Putamen (tissue), 1 donor: ENCODE measurements at places on chromosomes 7 and 10.

DNA sequence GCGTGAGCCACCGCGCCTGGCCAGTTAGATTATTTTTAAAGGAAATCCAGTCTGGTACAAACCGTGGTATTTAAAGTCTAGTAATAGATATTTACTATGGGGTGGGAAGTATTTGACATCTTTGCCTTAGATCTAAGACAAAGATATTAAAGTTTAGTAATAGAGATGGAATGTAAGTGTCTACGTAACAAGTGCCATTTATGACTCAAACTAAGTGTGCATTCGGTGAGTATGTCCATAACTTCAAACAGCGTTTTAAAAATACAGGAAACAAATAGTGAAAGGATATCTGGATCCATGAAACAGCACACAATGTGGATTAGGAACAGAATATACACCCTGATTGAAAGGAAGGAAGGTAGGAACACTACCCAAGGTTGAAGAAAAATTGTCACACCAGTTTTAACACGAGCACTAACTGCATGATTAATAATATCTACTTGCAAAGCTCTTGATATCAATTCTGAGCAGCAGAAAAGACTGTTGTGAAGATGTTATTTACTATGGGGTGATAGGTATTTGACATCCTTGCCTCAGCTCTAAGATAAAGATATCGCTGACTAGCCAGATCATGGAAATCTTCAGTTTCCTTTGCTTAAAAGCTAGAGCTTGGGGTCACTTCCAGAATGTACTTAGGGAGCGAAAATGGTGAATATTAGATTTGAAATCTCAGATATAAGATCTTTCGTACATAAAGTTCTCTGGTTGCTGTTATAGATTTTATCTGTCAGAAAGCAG is 48.7 kb downstream of the EPC1 start:
- DNase-seq = no peak

DNA sequence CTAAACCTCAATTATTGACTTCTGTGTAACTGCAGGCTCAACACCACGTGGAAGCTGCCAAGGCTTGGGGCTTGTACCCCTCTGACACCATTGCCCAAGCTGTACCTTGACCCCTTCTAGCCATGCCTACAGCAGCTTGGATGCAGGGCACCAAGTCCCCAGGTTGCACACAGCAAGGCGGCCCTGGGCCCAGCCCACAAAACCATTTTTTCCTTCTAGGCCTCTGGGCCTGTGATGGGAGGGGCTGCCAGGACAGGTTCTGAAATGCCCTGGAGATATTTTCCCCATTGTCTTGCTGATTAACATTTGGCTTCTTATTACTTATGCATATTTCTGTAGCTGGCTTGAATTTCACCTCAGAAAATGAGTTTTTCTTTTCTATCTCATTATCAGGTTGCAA is 610.0 kb upstream of the LRRN3 start:
- DNase-seq = no peak

DNA sequence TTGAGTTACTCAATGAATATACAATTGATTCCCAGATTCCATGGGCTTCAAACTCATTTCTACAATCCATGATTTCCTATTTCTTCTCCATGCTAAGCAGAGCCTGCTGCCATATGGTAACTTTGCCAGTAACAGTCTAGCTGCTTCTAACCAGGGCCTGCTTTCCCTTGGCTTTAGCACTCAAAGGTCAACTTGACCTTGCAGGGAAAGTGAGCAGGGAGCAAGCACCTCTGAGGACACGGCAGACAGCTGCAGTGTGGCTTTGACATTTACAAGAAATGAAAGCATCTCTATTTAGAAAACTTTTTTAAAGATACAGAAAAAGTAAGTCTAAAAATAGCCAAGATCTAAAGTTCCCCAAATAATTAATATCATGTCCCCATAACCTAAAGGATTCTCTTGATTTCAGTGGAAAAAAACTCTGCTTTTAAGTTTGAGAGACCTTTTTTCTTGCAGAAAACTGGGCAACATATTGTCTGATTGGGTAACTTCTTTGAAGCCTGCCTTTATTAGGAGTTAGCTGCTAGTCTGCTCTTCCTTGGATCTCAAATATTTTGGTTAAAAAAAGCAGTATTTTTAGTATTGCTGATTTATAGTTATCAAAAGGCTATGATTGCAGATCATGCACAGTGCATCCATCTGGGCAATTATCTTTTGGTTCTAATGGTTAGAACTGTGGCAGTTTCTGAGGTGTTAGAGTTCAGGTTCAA is 257.9 kb downstream of the AHR start:
- DNase-seq = no peak

DNA sequence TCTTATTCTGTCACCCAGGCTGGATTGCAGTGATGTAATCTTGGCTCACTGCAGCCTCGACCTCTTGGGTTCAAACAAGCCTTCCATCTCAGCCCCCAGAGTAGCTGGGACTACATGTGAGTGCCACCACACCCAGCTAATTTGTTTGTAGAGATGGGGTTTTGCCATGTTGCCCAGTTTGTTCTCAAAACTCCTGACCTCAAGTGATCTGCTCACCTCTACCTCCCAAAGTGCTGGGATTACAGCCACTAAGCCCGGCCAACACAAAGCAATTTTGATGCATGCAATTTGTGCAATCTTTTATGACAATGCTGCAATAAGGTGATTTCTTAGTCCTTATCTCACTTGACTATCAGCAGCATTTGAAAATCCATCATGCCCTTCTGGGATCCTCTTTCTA is 333.1 kb downstream of the FRMD4A start:
- no peak for DNase-seq

DNA sequence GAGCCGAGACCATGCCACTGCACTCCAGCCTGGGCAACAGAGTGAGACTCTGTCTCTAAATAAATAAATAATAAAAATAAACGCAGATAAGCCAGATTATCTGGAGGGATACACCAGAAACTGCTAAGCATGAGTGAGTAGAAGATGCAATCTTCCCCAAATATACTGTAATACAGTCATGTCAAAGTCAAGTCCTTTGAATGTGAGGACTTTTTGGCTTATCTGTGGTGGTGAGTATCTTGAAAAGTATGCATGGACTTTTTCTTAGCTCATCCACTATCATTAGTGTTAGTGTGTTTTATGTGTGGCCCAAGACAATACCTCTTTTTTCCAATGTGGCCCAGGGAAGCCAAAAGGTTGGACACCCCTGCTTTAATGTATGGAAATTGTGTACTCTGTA is 44.7 kb upstream of the PITRM1 start:
- no peak for DNase-seq

GRCh38 chr7:149071641-149072437 is 18.7 kb downstream of the ZNF786 start:
- no peak for DNase-seq

DNA sequence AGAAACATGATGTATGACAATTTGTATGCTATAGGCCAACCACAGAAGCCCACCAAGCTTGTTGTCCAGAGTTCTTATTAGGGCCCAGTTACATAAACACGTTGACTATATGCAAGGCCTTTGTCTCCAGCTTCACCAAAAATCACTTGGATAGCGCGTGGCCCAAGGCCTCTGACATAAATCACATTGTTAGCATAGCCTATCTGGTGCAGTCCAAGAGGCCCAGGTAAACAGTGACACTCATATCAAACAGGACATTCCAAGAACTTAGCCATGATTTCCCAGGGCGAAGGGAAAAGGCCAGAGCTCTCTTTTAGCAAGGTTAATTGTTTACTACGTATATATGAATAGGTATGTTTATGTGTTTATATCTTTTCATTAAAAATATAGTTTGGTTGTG is 337.2 kb upstream of the CELF2 start:
- DNase-seq = no peak

GRCh38 chr10:69865450-69865849 is 63.7 kb downstream of the COL13A1 start:
- DNase-seq = no peak

GRCh38 chr7:25906760-25907159 is 245.2 kb upstream of the NFE2L3 start:
- DNase-seq = no peak

- DNase-seq = no peak
Observed at GRCh38 chr10:113261161-113261560, 291.7 kb upstream of the HABP2 start.

DNA sequence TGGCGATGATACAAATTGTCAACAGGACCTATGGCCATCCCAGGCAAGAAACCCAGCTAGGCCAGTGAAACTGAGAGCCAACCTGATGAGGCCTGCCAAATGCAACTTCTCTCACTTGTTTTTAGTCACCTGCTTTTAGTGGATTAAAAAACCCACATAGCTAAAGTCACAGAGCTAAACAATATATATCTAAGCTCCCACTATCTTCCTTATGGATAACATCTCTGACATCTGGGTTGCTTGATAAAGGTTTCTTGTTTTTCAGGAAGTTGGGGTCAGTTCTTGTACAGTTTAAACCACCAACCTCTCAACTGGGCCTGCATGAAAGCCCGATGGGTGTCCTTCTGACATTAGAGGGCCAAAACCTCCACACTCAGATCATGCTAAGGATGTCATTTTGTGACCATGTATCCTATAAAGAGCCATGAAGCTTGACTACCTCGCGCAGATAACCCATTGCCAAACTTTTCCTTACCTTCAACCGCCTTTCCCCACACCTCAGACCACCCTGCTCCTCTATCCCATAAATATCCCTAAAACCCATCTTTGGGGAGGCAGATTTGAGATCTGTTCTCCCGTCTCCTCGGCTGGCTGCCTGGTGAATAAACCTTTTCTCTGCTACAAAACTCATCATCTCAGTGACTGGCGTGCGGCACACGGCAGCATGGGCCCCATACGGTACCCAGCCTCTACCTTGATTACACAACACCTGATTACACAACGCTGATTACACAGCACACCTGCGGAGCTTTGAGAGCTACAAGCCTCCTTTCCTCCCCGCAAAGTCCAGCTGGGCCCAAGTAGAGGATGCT is 797 bp upstream of the STMP1 start:
- DNase-seq = no peak

- DNase-seq = no peak
Observed at GRCh38 chr7:46625032-46625431, 704.0 kb upstream of the IGFBP3 start.

DNA sequence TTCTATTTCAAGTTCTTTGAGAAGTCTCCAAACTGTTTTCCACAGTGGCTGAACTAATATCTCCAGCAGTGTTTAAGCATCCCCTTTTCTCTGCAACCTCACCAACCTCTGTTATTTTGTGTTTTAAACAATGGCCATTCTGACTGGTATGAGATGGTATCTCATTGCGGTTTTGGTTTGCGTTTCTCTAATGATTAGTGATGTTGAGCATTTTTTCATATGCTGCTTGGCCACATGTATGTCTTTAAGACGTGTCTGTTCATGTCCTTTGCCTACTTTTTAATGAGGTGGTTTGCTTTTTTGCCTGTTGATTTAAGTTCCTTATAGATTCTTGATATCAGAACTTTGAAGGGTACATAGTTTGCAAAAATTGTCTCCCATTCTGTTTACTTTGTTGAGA is 156.6 kb upstream of the IMMP2L start:
- DNase-seq = no peak

GRCh38 chr10:14698111-14698828 is 76.4 kb downstream of the FAM107B start:
- no peak for DNase-seq

GRCh38 chr7:26723129-26723528 is 141.3 kb downstream of the SKAP2 start:
- DNase-seq = no peak

GRCh38 chr7:79774150-79774549 is 320.7 kb upstream of the MAGI2 start:
- no peak for DNase-seq

DNA sequence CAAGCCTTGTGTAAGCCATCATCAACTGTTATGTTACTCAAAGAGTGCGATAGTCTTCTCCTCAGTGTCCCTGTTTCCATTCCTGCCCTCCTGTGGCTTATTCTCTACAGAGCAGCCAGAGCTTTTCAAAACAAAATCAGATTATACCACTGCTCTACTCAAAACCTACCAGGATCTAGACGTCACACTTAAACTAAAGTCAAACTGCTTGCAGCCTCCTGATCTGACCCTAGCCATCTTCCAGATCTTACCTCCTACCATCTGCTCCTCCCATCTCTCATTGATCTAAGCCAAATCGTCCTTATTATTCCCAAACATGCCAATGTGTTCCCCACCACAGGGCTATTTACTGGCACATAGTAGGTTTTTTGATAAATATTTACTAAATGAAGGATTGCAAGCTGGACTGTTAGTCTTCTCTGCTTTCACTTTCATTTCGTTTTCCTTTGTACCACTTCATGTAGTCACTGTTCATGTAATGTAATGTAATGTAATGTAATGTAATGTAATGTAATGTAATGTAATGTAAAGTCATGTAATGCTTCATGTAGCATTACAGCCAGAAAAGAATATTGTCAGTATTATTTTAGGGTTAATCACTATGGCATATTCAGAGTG is 116.1 kb downstream of the GPR37 start:
- DNase-seq = no peak

- no peak for DNase-seq
Observed at GRCh38 chr7:52639126-52639525, 396.3 kb upstream of the POM121L12 start.

DNA sequence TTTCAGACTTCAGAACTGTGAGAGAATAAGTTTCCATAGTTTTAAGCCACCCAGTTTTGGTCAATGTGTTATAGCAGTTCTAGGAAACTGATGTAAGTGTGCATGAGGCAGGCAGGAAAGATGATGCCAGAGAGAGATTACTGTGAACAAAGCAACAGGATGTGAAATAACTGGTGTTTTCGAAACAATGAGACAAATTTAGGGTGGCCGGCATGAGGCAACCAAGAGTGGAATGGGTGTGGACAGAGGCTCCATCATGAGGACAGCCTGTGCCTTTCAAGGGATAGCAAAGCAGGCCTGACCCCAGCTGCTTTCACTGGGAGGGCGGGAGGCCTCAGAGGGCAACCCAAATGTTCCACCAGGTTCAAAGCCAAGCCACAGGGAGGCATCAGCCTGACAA is 67.3 kb upstream of the UCN3 start:
- DNase-seq = no peak

DNA sequence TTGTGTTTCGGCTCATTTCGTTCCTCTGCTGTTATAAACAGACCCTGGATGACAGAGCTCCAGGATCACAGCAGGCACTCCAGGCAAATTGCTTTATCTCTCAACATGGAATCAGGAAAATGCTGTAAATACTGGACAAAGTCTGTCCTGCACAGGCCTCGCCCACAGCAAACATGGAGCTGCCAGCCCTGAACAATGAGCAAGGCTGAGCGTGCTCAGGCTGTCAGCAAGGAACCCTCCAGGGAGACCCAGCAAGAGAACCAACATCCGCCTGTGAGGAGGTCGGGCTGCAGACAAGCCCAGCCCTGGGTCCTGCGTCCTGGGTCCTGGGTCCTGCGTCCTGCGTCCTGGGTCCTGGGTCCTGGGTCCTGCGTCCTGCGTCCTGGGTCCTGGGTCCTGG is 180.8 kb downstream of the PTPRN2 start:
- no peak for DNase-seq

DNA sequence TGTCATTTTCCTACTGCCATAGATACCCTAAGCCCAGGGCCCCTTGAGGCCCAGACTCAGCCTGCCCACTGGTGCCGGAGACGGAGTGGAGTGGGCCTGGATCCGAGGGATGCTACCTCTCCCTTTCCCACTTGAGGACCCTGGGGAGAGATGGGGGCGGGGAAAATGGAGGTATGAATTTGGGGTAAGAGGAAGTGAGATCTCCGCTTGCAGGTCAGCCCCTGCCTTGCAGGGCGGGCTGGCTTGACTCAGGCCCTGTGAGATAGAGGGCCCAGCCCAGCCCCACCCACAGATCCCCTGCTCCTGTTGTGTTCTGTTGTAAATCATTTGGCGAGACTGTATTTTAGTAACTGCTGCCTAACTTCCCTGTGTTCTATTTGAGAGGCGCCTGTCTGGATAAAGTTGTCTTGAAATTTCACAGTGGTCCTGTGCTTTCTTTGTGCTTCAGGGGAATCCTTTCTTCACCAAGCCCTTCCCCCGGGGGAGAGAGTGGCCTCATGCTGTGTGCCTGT is 13.2 kb downstream of the YKT6 start:
- no peak for DNase-seq
